ENCODE measurements at places on chromosomes 1 and 21.

DNA sequence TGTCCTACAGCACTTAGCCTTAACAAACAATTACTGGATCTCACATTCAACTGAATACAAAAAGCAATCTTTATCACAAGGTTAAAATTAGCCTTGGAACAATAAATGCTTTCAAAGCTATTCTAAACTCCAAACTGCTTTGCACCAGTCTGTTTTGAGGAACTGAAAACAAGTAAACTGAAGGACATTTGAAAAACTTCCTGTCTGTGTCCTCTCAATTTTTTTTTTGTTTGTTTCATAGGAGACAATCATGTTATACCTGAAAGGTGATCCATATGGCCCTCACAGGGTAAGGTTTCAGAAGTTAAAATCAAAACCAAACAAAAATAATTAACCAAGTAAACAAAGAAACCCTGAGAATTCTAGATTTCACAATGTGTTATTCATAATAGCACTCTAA is 459.1 kb downstream of the DPYD start:
- DNase-seq, result no peak

GRCh38 chr1:197178998-197179397 is 32.5 kb upstream of the ASPM start:
- no peak for DNase-seq

DNA sequence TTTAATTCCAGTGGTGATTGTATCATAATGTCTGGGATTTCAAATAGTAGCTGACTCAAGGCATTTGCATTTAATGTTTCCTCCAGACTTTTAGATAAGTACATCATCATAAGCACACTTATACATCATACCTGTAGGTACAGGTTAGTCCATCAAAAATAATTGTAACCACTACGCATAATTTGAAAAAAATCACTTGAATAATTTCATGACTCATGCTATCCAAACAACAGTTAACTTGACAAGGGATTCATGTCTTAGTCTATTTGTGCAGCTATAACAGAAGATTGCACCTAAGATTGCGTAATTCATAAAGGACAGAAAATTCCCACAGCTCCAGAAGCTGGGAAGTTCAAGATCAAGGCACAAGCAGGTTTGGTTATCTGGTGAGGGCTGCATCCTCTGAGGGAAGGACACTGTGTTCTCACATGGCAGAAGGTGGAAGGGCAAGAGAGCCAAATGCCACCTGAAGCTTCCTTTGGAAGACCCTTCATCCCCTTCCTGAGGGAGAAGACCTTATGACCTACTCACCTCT is 801.7 kb upstream of the BRINP3 start:
- no peak for DNase-seq

DNA sequence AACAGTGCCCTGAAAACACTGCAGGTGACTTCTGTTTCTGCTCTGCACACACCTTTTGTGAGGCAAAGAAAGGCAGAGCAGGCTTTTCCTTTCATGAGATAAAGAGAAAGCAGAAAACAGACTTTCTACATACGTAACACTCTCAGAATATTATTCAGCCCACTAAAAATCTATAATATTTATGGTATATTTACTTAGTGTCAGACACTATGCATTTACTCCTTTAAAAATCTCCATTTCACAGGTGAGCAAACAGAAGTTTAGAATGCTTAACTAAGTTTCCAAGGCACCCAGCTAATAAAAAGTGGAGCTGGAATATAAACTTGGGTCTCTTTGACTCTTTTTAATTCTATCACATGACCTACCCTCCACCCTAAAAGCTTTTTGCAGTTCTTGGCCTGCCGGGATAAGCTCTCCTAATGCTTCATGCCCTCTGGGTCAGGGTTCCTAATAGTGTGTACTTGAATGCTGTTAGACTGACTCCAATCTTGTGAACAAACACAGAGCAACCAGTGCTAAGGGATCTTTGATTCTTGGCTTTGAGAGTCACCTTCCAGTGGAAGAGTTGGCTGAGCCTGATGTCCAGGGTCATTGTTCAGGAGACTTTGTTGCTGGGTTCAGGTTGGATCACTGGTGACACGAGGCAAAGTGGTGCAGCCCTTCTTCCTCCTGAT is 27.2 kb downstream of the PROK1 start:
- no peak for DNase-seq

- DNase-seq, result no peak
These were observed 163.8 kb downstream of the COL24A1 start for GRCh38 chr1:85992791-85993190.

DNA sequence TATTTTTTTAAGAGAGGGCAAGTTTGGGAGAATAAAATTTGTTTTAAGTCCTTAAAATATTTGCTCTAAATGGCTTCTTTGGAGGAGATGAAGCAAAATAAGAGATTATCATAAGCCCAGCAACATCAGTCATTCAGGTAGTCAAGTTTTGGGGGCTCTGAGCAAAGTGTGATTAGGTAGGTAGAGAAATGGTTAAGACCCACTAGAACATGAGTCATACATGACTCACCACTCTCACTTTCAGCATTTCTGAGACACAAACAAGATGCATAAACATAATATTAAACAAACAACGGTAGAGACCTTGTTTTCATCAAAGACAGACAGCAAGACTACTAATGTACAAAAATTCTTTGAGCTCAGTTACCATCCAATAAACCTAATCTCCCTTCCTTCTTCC is 272.2 kb downstream of the LMO4 start:
- no peak for DNase-seq

GRCh38 chr1:66982561-66983260 is 57.9 kb downstream of the MIER1 start:
- DNase-seq, result no peak

GRCh38 chr1:151192047-151192446 is 2.0 kb upstream of the VPS72 start:
- no peak for DNase-seq

GRCh38 chr1:53982763-53983104 is 35.3 kb downstream of the LDLRAD1 start:
- no peak for DNase-seq

DNA sequence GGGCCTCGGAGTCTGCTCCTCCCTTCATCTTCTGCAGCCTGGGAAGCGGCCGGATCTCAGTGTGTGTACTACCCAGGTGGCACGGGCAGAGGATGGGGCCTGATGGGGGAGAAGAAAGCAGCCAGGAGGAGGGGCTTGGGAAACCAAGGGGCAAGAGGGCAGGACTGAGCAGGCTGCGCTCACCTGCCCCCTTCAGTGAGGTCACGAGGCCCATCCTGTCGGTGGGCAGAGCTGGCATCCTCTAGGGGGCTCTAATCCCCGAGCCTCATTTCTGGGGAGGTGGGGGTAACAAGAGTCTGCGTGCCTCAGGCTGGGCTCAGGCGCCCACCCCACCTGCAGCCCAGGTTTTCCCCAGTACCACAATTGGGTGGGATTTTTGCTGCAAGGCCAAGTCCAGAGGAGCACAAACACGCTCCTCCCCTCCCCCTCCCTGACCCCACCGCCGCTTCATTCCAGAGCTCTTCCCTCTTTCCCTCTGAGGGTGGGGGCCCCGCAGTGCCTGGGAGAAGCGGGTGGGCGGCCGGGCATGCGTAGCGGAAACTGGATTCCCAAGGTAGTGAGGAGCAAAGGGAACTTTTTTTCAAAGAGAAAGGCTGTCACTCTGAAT is 1.8 kb upstream of the WNT3A start:
- DNase-seq, result no peak

GRCh38 chr1:16612332-16613172 is 812 bp downstream of the NBPF1 start:
- no peak for DNase-seq

- DNase-seq, result no peak
These were observed 55.0 kb downstream of the PEX14 start for GRCh38 chr1:10529765-10530164.

- no peak for DNase-seq
These were observed 14.2 kb downstream of the ALX3 start for GRCh38 chr1:110056285-110056683.

GRCh38 chr1:6967431-6968111 is 182.3 kb downstream of the CAMTA1 start:
- no peak for DNase-seq

DNA sequence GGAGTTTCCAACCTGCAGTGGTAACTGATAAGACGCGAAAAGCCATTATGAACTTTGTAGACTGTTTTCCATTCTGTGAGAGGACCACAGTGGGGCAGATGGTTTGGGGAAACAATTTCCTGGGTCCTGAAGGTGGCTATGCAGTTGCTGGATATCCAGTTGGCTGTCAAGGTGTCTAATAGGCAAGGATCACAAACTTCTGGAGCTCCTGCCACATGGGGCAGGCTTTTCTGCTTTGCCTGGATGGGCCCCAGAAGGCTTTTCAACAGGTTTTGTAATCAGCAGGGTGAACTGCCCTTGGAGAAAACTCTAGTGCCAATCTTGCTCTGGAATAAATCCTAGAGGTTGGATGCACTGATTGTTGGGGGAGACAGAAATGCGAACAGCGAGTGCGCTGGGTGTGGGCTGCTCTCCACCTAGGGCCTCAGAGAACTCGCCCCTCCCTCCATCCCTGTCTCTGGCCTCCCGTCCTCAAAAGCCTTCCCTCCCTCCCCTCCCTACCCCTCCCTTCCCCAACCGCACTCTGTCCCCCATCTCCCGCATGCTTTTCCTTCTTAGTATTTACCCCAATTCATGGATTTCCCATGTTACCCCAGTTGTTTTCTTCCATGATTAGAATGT is 210.3 kb upstream of the USP24 start:
- DNase-seq, result no peak

DNA sequence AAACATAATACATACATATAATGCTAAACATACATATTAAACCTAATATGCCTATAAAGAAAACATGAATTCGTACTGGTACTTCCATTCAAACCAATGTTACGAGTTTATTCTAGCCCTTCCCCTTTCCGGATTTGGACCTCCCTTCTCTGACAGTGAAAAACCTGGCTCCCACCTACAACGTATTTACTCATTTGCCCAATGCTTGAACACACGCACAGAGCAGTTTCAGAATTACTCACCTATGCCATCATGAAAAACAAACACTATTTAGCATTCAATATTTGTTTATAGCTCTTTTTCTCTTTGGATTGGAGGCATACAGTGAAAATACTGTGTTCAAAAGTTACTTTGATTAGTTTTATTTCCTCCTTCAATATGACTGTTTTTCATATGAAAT is 204.4 kb downstream of the LMX1A start:
- DNase-seq, result no peak

GRCh38 chr1:207001492-207002245 is 30.9 kb downstream of the C1orf116 start:
- DNase-seq, result no peak

- DNase-seq, result no peak
These were observed 7.3 kb upstream of the FAM78B start for GRCh38 chr1:166174108-166174507.

DNA sequence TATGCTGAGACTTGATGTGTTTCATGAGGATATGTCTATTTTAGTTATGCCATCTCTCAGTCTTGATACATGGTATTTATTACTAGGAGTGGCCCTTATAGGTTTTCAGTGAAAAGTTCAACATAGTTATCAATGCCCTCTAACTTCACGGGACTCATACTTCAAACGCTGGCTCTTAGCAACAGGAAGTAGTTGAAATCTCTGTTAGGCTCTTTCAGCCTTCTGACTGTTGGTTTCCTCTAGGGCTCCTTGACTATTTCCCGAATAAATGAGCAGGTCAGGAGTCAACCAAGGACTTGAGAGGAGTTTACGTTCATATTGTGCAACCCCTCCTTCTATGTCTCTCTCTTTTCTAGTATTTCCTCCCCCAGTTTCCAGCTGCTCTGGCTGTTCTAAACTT is 141.8 kb downstream of the RGS7 start:
- DNase-seq, result no peak

- DNase-seq, result peak; percentile 4
These were observed 3.9 kb upstream of the CD1C start for GRCh38 chr1:158285756-158286241.

DNA sequence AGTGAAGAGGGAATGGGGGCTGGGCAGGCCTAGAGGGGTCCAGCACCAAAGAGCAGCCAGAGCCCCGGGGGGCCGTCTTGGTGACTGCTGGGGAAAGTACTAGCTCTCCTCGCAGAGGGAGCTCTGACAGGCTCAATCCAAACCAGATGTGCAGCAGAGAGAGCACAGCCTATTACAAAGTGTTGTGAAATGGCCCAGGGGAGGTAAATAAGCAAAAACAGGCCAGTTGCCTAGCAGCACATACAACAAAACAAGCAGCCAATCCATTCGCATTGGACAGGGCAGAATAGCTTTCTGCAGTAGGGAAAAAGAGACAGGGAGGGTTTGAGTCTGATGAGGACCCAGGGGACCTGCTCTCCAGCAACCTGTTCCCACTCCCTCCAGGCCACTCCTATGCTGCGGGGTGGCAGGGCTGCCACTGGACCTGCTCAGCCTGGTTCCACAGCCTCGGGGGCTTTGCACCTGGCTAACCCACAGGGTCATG is 239.6 kb upstream of the FGGY start:
- no peak for DNase-seq

- DNase-seq, result no peak
These were observed 1.8 kb upstream of the KIF1B start for GRCh38 chr1:10208537-10208936.

GRCh38 chr1:225426395-225427234 is 1.2 kb downstream of the LBR start:
- peak; percentile 40 for DNase-seq

DNA sequence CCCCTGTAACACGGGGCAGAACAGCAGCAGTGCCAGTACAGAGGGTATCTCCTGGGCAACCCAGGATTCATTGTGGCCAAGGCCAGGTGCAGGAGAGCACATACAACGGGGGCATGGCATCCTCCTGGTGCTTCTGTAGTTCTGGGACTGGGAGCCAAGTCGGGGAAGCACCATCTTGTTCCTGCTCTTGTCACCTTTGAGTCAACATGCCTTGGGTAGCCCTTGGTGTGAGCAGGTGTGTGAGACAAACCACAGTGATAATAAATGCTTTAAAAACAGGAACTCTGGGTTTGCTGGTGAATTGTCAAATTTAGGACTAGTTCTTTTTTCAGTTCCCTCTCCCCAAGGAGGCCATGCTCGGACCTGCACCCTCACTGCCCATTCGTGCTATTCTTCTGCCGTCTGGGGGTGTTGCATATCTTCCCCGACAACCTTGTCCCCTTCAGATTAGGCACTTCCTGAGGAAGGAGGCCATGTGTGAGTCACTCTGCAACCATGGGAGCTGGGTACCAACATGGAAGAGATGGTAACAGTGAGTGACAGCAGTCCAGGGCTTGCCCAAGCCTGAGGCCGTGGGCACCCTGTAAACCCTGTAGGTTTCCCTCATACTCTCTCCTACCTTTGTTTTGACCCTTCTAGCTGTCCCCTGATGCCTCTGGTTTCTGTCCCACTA is 150.2 kb downstream of the GRIK3 start:
- DNase-seq, result no peak

- DNase-seq, result no peak
These were observed 28.1 kb downstream of the DNASE2B start for GRCh38 chr1:84426376-84426775.
